Stimulated activated CD4-positive, alpha-beta T cell treated with anti-CD3 and anti-CD28 coated beads, Interleukin-12 subunit alpha, Interleukin-12 subunit beta, amount 100 ng/mL, for 4 hours (primary cell): ENCODE measurements at places on chromosomes 16 and 17.

- DNase-seq: no peak
These were observed 46.5 kb downstream of the SSH2 start for GRCh38 chr17:29883497-29883896.

GRCh38 chr16:77470851-77471250 lies 36.0 kb upstream of the ADAMTS18 start:
- no peak for DNase-seq

GRCh38 chr17:36942631-36943125 lies 5.4 kb downstream of the LHX1 start:
- no peak for DNase-seq

DNA sequence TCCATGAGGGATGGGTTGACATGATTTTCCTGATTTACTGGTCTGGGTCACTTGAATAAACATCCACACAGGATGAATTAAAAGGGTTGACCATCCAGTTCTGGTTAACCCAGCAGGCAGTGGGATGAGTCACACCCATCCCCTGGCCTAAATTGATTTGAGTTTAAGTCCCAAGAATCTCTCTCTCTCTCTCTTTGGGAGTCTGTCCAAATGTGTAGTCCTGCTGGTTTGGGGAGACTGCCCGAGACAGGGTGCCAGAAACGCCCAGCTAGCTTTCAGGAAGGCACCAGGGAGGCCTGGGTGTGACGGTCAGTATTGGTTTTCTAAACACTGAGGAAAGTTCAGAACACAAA lies 38.8 kb downstream of the SCPEP1 start:
- no peak for DNase-seq
